ENCODE measurements at places on chromosomes 5 and 9. TPM values are rescaled to one million over a fixed set of nuclear protein-coding genes. Genes with fewer than 3 reads are reported as not detected.

Gene HMMR
- not detected for total RNA-seq

Gene UGT3A2
- not detected for total RNA-seq

Gene PAPPA
- 16.6 TPM for total RNA-seq

Gene MRPL22
- total RNA-seq: 27.8 TPM

Gene NPDC1
- 217 TPM for total RNA-seq

- no peak for DNase-seq
Observed at GRCh38 chr5:173826428-173827350, 61.5 kb upstream of the CPEB4 start.

GRCh38 chr5:26932238-26932637 lies 106.1 kb downstream of the CDH9 start:
- DNase-seq: no peak

- DNase-seq: no peak
Observed at GRCh38 chr5:141717043-141717442, 35.0 kb upstream of the ARAP3 start.

GRCh38 chr5:132896685-132897084 lies 23.2 kb downstream of the LEAP2 start:
- DNase-seq: no peak

DNA sequence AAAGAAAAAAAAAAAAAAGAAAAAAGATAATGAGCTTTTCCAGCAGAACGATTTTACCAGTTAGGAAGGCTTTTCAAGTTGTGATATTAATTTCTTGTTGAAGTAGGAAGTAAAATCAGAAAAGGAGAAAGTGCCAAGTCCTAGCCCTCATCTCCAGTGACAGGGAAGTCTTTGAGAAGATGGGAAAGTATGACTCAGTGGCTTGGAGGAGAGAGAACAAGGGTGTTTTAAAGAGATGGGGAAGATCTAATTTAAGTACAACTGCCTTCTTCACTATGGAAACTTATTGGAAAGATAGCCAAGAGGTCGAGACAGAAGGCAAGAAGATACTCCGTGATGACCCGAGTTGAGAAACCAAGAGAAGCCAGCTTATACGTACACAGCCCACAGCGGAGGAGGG lies 22.6 kb downstream of the FGF1 start:
- DNase-seq: no peak

DNA sequence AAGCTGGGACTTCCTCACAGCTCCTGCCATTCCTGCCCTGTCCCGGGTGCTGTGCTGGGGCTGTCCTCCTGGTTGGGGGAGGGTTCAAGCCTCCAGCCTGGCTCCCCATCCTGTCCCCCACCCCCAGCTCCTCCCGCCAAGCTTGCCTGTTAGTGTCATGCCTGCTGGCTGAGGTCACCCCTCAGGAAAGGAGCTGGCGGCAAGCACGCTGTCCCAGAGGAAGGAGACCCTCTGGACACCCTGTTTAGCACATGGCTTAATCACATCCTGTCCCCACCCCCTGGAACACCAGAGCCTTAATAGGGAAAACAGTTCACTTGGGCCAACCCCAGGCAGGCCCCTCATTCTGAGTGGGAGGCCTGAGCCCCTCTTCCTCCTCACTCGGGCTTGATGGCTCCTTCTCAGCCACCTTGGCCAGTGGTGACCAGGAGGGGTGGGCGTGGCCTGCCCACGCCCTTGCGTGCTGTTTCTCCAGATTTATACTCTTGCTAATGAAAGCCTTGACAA lies 9.2 kb upstream of the PHYHD1 start:
- peak; percentile 91 for DNase-seq

DNA sequence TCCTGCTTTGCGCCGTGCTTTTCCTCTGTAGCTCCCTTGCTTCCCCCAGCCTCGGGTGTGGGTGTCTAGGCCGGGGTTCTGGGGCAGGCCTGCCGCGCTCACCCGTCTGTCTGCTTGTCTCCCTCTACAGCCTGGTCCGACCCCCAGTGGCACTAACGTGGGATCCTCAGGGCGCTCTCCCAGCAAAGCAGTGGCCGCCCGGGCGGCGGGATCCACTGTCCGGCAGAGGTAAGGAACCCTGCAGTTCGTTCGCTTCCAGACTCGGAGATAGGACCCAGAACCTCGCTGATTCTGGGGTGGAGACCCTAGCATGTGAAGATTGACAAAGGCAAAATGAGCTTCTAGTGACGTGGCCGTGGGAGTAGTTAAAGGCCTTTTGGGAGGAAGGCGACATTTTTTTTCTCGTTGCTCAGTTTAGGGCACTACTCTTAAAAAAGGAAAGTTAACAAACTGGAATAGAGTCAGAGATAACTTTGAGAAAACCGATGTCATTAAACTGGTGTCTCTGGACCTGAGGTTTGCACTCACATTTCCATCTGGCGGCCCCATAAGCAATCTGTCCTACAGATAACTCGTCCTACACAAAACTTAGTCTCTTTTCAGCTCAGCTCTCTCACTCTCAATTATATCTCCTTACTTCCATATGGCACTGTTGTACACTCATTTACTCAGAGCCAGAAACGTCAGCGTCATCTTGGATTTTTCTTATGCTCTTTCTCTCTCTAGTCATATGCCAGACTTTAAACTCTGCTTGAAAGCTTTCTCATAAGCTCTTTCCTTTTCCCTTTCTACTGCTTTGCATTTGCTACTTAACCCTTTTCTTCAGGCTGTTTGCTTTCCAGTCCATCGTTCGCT lies 561 bp downstream of the SEC61B start:
- no peak for DNase-seq

Data from aorta (tissue), 5 donors.